ENCODE measurements at places on chromosomes 11 and 22. TPM values are rescaled to one million over a fixed set of nuclear protein-coding genes. Genes with fewer than 3 reads are reported as not detected.

TMA7B gene
- not detected for total RNA-seq

SCO2 gene
- 1.3 TPM for total RNA-seq

C11orf21 gene
- not detected for total RNA-seq

DUSP8 gene
- total RNA-seq: 0.66 TPM

UPK3A gene
- not detected for total RNA-seq

Data from sigmoid colon (tissue), 7 donors.